Osteocyte (in vitro differentiated cells): ENCODE measurements at places on chromosomes 13 and 19. TPM values are rescaled to one million over a fixed set of nuclear protein-coding genes. Genes with fewer than 3 reads are reported as not detected.
A peak's percentile ranks its signal among the peaks of the same experiment; 100 is the strongest.

DNA sequence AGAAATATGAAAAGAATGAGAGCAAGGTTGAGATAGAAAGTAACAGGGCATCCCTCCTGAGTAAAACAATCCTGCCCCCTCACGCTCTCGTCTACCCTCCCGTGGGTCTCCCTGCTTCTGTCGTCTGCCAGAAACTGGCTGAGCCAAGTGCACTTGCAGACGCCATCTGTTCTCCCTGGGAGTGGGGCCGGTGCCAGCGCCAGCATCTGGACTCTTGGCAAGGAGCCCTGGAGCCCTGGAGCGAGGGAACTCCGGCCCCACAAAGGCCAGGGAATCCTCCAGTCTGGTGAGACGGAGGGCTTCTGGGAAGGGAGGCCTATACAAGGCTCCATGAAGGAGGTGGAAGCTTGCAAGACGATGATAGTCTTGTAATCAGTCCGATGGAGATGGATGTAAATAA is 2.3 kb upstream of the TMEM91 start:
- DNase-seq: peak; percentile 97

- DNase-seq: no peak
Measured at GRCh38 chr13:73714522-73714921, 419.7 kb downstream of the KLF12 start.

DNA sequence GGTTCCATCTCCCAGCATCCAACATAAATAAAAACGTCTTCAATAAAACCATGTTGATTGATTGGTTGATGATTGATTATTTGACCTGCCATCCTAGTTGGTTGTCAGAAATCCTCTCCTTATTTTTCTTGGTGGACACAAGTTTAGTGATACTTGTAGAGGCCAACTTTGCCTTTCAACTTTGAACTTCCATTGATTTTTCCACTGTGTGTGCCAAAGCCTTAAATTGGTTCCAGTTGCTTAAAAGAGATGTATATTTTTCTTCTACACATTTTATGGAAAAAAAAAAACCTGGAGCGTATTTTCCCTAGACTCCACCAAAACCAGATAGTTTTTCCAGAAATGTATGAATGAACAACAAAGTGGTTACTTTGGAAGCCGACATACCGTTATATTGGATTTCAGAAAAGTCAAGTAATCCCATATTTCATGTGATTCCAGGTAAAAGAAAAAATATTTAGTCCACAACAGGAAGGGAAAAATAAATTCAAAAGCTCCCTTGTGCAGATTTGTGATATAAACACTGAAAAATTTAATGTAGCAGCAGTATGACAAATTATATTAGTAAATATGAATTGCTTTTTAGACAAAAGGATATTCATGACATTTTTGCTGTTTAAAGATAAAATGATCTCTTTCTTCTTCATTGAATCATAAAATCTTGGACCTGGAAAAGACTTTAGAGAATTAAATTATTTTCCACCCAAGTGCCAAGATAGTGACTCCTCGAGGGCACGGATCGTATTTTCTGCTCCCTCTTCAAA is 85.2 kb downstream of the MBNL2 start:
- no peak for DNase-seq

GRCh38 chr13:95343944-95344343 is 42.7 kb upstream of the ABCC4 start:
- no peak for DNase-seq

DNA sequence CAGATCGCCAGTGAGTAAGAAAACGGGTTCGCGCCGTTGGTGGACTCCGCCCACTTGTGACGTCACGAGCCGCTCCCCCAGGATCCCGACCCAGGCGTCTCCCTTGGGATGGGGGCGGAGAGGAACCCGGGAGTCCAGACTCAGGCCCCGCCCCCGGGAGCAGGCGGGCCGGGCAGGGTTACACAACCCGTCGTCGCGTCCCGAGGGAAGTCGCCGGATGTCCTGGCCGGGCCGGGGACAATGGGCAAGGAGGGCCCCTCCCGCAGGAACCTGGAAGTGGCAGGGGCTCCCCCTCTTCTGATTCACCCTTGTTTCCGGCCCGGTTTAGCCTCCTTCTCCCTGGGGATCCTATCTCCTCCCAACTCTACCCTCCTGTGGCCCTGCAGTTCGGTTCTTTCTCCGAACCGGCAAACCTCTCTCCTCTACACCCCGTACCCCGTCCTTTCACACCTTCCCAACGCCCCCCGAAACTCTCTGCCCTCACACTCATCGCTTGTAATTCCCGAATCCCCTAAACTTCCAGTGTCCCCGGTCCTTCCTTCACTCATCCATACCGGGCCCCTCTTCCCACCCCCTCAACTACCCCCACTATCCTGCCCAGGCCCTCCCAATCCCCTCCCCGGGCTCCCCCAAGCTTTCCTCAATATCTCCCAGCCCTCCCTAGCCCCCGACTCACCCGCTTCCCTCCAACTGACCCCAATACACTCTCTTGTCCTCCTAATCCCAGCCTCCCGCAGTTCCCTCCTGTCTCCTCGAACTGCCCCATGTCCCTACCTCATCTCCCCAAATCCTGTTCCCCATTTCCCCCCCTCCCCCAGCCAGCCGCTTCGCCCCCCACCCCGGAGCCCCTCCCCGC is 20.0 kb upstream of the ERCC1 start:
- peak; percentile 97 for DNase-seq

- no peak for DNase-seq
Measured at GRCh38 chr19:401866-402511, 7.0 kb downstream of the C2CD4C start.

DNA sequence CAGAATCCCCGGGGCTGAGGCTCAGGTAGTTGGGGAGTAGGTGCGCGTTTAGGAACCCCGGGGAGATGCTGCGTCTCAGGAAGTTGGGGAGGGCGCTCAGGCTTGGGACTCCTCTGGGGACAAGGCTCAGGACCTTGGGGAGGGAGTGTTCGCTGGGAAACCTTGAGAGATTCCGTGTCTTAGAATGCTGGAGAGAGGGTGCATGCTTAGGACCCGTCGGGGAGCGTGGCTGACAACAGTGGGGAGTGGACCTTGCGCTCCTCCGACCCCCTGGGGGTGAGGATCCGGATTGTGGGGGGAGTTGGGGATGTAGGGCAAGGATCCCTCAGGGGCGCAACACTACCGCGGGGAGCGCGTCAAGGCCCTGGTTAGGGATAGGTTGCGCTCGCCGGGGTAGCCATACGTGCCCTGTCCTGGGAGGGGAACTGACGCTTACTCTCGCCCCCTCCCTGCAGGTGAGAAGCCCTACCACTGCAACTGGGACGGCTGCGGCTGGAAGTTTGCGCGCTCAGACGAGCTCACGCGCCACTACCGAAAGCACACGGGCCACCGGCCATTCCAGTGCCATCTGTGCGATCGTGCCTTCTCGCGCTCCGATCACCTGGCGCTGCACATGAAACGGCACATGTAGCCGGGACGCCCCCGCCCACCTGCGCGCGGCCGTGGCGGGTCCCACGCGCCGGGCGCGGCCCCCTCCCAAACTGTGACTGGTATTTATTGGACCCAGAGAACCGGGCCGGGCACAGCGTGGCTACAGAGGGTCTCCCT is 2.0 kb downstream of the KLF2 start:
- no peak for DNase-seq

GPR183 gene
- total RNA-seq: 0.19 TPM in 1 of 2 replicates, not detected in the other

MYH14 gene
- total RNA-seq: not detected in 2 replicates

RNASEH2A gene
- total RNA-seq: 7.6 and 10.0 TPM in 2 replicates

- no peak for DNase-seq
Measured at GRCh38 chr19:40503320-40503695, 36.5 kb downstream of the SPTBN4 start.
